T follicular helper cell (primary cell): ENCODE measurements at places on chromosomes 1 and 21.

DNA sequence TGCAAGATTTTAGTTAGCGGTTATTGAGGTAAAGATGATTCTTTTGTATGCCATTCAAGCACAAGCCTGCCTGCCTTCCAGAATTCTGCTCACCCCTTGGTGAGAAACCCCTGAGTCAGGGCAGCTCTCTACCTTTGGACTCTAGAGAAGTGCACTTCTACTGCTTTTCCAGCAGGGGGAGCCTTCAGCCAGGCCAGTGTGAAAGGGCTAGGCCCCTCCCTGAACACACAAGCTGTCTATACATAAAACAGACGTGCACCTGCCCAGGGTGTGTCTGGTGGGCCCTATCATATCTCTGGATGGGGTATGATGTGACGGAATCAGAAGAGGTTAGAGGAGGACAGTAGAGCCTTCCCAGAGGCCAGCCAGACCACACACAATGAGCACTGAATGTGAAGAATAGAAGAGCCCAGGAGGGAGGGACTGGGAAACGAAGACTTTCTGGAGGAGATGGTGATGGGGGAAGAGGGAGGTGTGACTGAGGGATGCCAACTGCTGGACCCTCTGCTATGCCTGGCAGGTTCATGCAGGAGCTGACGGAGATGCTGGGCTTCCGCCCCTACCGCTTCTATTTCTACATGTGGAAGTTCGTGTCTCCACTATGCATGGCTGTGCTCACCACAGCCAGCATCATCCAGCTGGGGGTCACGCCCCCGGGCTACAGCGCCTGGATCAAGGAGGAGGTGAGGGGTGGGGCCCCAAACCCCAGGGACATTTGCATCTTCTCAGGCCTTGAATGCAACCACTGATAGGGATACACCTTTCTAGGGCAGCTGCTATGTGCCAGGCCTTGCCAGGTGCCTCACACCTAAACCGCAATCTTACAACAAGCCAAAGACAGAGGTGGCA lies 13.0 kb upstream of the KCNC4 start:
- peak; percentile 29 for DNase-seq

DNA sequence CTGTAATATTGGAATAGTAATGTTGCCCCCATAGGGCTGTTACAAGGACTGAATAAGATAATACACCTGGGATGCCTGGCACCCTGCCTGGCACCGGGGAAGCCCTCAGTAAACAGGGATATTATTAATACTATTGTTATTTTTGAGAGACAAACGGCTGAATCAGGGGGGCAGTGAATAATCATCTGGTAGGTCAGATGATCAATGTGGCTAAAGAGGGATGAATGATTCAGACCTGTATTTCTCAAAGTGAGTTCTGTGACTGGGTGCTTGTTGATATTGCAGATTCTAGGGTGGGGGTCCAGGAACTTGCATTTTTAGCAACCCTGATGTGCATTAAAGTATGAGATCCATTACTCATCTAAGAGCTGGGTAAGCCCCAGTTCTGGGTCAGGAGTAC lies 46.2 kb upstream of the BCL10 start:
- DNase-seq: no peak

GRCh38 chr1:4048921-4049320 lies 148.8 kb upstream of the C1orf174 start:
- DNase-seq: no peak

DNA sequence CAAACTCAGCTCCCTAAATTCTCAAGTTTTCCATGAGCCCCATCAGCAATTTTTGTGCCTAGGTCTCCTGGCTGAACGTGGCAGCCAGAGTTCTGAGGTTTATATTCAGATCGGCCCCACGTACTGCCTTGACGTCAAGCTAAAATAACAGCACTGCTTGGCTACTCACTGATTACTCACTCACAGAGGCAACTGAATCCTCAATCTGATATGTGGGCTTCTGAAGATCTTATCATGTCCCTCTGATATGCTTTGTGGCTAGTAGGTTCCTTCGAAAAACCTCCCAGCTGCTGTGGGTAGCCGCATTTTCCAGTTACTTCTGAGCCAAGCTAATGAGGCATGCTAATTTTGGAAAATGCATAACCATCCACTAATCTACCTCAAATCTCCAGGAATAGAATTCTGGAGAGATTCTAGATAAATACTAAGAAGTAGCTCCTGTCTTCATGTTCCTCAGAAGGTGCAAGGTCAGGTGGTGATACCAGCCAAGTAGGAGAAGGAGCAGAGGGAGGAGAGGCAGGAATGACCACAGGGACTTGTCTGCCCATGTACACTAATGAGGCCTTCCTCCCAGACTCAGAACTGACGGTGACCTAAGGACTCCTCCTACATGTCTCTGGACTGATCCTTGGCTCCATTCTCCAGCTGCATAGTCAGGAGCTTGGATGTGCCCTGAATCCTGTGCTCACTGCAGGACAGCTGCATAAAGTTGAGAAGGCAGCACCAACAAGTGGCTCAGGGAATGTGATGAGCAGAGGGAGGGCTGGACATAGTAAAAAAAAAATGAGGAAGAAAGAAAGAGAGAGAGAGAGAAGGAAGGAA lies 263.7 kb downstream of the TNR start:
- DNase-seq: no peak

GRCh38 chr1:17209430-17209829 lies 4.5 kb downstream of the PADI1 start:
- no peak for DNase-seq

GRCh38 chr1:91520942-91521507 lies 20.4 kb downstream of the CDC7 start:
- no peak for DNase-seq

GRCh38 chr1:94019327-94019726 lies 101.6 kb downstream of the ABCA4 start:
- no peak for DNase-seq

GRCh38 chr1:74246315-74246714 lies 11.1 kb downstream of the TNNI3K start:
- DNase-seq: no peak

- DNase-seq: no peak
Observed at GRCh38 chr1:73327180-73327793, 870.7 kb downstream of the LRRIQ3 start.

DNA sequence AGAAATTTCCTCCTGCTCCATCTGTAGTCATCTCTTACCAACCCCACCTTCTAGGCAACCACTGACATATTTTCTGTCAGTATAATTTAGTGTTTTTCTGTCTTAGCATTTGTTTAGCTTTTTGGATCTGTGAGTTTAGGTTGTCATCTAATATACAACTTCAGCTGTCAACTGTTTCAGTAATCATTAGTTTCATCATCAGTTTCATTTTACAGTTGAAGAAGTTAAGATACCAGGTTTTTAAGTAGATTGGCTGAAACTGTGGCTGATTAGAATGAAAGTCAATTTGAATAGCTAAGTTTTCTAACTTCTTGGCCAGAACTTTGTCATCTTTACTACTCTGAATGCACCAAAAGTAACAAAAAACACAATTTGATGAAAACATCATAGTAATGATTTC lies 1957.3 kb downstream of the NCAM2 start:
- no peak for DNase-seq

GRCh38 chr1:25926731-25927496 lies 20.7 kb upstream of the STMN1 start:
- no peak for DNase-seq

DNA sequence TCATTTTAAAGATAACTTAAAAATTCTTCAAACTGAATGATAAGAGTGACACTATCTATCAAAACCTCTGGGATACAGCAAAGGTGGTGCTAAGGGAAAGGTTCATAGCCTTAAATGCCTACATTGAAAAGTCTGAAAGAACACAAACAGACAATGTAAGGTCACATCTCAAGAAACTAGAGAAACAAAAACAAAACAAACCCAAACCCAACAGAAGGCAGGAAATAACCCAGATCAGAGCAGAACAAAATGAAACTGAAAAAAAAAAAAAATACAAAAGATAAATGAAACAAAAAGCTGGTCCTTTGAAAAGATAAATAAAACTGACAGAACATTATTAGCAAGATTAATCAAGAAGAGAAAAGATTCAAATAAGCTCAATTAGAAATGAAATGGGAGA lies 6.8 kb downstream of the ODF2L start:
- no peak for DNase-seq

GRCh38 chr1:167533851-167534300 lies 15.5 kb upstream of the CD247 start:
- DNase-seq: peak; percentile 38

DNA sequence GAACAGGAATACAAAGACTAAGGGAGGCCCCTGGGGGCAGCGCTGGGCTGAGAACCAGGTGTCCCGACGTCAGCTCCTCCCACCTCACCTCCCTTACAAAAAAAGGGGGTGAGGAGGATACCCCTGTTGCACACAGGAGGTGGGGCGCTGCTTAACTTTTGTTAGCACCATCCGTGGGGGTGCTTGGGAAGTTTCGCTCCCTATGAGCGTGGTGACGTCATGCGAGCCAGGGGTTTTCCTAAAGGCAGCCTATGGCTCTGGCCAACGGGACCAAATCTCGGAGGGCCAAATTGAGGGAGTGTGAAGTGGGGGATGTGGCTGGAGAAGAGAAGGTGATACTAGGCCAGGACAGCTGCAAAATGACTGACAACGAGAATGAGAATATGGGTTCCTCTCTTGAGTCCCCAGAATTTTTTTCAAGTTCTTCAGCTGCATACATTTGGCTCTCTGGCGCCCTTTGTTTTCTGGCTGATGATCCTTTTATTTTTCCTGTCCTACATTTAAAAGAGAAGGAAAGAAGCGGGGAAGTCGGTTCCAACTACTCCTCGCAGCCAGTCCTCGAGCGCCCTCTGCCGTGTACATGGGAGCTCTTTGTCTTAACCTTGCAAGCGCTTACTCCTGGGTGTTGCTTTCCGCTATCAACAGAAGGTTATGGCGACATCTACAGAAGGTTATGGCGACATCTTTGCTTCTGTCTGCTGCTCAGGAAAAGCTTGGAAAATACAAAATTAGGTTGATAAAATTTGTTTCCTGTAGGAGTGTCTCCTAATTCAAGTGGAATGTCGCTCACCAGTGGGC lies 48.0 kb upstream of the ZC3H11B start:
- no peak for DNase-seq

DNA sequence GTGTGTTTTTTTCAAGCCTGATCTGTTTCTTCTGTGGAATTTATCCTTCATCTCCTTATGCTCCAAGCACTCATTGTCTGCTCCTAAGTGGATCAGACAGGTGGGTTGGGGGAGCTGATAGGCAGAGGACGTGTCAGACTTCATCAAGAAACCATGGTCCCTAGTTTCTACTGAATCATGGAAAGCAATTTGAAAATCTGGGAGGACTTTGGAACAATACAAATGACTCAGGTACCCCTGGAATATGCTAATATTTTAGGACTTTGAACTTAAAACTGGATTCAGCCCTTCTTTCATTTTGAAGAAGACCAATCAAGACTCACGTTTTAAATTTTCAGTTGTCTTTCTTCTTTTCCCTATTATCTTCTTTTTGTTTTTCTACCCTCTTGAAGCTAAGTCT lies 7.7 kb downstream of the ABCG1 start:
- DNase-seq: no peak
